ENCODE measurements at places on chromosomes 12 and 14.

DNA sequence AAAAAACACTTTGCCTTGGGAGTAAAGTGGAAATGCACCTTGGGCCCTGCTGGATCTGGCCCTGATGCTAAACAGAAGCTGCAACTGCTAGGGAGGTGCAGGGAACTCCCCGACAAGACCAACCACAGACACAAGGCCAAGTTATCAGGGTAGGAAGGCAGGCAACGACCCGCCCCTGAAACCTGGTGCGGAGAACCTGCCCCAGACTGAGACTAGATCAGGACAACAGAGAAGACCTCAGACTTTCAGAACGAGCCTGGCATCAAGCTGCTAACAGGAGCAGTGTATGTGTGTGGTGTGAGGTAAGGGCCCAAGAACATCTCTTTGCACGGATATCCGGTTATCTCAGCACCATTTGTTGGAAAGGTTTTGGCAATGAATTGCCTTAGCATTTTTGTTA is 233.7 kb upstream of the RTL1 start:
- DNase-seq = no peak

GRCh38 chr14:74501135-74501614 is 7.6 kb downstream of the ISCA2 start:
- DNase-seq = peak; percentile 49

DNA sequence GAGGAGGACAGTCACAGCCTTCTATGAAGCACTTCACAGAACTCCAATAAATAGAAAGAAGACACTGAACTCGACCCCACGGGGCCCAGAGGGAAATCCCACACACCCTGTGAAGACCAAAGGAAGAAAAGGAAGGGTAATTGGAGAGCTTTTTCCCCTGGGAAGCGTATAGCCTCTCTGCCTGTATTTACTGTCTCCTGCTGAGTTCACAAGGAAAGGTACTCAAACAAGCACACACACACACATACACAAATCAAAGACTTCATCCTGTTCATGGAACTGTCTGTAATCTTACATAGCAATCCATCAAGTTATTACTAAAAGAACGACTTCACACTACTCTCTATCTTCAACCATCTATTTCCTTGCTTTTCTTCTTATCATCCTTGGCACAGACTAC is 15.3 kb downstream of the FOXN3 start:
- no peak for DNase-seq

DNA sequence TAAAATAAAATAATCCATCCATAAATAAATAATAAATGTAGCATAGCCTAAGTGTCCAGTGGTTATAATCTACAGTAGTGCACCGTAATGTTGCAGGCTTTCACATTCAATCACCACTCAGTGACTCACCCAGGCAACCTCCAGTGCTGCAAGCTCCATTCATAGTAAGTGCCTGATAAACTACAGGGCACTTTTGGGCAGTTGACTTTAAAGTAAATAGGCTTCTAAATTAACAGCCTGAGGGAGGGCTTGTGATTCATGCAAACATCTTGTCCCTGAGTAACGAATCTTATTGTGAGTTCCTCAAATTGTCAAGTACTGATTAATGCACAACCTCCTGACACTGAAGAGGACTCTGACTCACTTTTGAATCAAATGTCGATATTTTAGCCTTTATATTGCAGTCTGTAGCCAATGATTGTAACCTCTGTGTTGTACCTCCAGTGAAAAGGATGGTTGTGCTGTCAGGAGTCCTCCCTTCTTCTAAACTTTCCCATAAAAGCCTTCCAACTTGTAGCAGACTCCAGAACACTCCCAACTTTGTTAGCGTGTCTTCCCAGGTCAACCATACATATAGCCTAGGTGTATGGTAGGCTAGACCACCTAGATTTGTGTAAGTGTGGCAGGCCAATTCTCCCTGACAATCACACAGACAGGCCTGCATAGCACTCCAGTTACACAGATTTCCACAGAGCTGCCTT is 55.0 kb upstream of the BICD1 start:
- DNase-seq = peak; percentile 99

DNA sequence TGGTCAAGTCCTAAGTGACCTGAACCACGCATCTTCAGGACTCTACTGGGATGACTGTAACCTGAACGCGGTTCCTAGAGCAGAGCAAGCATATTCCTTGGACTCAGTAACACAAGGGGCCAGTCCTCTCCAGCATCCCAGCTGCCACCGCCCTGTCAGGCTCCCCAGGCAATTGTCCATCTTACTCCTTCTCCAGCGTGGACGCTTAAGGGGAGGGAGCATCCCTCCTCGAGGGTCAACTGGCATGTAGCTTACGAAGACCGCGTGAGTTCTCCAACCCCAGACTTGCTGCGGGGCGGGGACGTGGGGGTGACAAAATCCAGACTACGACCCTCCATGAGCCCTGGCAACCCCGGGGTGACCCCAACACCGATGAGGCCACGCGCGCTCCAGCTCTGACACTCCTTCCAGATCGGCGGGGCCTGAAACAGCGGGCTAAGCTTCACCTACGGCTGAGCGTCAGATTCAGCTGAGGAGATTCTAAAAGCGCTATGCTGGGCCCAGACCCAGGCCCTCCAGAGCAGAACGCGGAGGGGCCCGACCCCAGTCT is 846 bp upstream of the MTHFD1 start:
- DNase-seq = peak; percentile 55

DNA sequence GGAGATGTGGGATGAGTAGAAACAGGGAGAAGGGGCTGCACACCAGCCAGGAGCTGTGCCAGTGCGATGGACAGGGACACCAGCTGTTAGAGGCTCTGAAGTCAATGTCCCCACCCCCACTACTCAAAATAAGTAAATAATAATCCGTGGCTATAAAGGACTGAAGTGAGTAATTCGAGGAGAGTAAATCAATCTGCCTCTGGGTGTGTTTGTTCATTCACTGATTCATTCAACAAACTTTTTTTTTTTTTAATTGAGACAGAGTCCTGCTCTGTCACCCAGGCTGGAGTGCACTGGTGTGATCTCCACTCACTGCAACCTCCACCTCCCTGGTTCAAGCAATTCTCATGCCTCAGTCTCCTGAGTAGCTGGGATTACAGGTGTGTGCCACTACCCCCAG is 363.6 kb downstream of the TMEM132D start:
- DNase-seq = no peak

DNA sequence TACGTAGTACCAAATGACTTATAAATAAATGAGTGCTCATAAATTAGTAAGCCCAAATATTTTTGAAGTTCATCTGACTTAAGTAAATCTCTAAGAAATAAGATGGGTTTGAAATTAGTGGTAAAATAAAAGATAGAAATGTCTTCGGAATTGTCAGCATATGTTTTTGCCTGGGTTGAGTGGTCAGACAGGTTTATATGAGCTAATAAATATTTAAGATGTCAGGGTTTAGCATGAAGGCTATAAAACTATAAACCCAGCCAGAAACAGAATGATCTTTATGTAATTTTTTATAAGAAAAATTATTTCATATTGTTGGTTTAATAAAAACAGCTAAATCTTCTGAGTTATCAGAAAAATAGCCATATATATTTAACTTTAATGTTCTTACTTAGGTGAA is 37.3 kb downstream of the JAG2 start:
- no peak for DNase-seq

DNA sequence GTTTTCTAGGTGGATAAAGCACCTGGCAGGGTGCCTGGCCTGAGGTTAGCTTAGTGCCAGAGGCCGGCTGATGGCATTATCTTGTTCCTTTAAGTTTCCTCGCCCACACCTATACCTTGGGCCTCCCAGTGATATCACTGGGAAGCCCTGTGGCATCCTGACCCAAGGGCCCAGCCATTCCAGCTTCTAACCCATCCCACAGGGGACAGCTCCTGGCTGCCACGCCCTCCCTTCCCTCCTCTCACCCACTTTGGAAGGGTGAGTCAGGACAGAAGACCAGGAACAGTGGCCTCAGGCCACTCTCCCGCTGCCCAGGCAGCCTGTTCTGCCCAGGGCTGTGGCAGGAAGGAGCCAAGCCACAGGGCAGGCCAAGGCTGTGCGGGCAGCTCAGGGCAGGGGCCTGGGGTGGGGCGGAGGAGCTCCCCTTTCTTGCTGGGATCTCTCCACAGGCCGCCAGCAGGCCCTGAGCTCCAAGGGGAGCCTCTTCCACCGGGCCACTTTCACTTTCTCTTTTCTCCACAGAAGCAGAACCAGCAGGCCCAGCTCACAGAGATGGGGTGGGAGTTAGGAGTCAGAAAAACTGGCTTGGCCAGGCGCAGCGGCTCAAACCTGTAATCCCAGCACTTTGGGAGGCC is 75.1 kb downstream of the IRF2BPL start:
- DNase-seq = peak; percentile 98

GRCh38 chr14:90628825-90629224 is 187.4 kb downstream of the TTC7B start:
- DNase-seq = no peak

DNA sequence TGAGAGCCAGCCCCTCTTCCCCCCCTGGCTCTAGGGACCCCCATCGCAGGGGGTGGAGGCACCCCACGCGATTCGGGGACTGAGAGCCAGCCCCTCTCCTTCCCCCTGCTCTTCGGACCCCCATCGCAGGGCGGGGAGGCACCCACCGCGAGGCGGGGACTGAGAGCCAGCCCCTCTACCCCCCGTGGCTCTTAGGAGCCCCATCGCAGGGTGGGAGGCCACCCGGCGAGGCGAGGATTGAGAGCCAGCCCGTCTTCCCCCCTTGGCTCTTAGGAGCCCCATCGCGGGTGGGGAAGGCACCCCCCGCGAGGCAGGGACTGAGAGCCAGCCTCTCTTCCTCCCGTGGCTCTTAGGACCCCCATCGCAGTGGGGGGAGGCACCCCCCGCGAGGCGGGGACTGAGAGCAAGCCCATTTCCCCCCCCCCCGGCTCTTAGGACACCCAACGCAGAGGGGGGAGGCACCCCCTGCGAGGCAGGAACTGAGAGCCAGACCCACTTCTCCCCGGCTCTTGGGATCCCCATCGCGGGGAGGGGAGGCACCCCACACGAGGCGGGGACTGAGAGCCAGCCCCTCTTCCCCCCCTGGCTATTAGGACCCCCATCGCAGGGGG is 45.6 kb downstream of the DDX11 start:
- no peak for DNase-seq

DNA sequence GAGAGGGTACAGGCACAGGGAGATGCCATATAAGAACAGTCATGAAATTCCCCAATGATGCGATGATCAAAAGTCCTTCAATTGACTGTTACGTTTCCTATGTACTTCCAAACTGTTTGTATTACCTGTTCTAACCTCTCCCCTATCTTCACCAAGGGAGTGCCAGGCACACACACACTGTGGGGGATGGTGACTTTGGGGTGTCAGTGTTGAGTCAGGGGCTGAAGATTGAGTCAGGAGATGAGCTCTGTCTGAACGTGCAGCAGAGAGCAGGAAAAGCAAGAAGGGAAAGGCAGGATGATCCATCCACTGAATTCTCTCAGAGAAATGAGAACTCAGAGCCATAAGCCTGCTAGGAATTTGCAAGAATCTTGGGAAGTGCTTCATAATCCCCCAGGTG is 153.4 kb downstream of the EFCAB11 start:
- DNase-seq = peak; percentile 11

DNA sequence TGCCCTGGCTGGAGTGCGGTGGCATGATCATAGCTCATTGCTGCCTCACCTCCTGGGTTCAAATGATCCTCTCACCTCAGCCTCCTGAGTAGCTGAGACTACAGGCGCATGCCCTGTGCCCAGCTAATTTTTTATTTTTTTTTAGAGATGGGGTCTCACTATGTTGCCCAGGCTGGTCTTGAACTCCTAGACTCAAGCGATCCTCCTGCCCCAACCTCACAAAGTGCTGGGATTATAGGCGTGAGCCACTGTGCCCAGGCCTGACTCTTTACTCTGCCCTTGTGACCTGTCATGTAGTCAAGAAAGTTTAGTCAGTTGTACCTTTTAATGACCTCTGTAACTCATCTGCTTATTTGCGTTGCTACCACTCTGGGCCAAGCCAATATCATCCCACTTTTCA is 55.7 kb downstream of the PROX2 start:
- DNase-seq = no peak

DNA sequence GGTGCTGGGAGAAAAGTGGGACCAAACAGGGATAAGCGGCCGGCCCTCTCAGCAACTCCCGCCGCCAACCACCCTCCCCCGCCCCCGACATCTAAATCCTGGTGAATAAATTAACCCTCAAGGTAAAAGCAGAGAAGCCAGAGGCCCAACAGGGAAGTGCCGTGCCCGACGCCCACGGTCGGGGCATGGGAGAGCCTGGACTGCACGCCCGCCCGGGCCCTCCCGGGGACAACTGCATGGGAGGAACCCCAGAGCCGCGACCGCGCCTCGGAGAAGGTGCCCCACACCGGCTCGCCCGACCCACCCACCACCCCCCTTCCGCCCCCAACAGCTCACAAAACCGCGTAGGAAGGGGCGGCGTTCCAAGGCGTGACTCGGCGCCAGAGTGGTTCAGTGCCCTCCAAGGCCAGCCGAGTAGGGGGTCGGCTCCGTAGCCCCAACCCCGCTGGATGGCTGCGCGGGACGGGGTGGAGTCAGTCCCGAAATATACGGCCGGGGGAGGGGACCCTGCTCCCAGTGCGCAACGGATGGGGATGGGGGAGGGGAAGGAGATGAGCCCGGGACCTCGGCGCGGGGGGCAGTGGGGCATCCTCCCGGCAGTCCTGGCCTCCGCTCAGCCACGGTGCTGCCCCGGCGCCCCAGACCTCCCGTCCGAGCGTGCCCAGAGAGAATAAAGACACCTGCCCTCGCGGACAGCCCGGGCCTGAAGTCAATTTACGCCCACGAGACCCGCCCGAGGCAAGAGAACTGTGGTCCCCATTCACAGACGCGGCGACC is 732 bp downstream of the SLC25A29 start:
- no peak for DNase-seq

DNA sequence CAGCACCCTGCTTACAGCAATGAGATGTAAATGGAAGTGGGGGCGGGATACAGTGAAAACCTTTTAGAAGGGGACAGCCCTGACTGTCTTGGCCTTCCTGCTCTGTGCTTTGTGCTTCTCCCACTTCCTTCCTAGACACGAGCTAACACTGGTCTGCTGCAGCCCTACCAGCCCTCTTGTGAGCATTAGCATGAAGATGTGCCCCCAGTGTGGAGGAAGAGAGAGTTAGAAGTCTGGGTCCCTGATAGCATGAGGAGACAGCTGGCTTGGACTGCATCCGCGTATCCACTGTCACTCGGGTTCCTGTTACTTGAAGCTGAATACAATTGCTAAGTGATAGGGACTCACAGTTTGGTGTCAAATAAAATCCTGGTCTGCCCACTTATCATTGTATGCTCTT is 248.1 kb upstream of the SOX5 start:
- DNase-seq = peak; percentile 41

GRCh38 chr14:39739796-39740195 is 307.6 kb upstream of the FBXO33 start:
- no peak for DNase-seq

DNA sequence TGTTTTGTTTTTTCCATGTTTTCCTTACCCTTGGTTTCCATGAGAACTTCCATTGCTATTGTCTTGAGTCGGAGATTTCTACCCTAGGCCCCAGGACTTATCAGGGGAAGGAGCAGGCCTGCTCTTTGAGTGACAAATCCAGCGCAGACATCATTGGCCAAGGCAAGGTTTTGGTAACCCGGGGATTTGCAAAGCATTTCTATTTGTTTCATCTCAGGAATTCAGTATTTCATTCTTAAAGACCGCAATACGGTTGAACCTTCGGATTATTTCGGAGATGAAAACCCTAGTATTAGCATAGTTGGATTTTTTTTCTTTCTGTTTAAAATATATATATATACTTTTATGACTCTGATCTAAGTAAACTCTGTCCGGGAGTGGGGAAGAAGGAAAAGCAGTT is 62.0 kb downstream of the TMEM132C start:
- DNase-seq = no peak

Measured in M059J (cell line).